Keratinocyte (primary cell): ENCODE measurements at places on chromosomes 2 and 18.

GRCh38 chr2:240162032-240162431 is 21.6 kb upstream of the OTOS start:
- no peak for DNase-seq

- no peak for DNase-seq
These were observed 77.4 kb downstream of the CTAGE1 start for GRCh38 chr18:22340331-22340730.

- no peak for DNase-seq
These were observed 155.8 kb upstream of the KLF7 start for GRCh38 chr2:207321514-207321913.

DNA sequence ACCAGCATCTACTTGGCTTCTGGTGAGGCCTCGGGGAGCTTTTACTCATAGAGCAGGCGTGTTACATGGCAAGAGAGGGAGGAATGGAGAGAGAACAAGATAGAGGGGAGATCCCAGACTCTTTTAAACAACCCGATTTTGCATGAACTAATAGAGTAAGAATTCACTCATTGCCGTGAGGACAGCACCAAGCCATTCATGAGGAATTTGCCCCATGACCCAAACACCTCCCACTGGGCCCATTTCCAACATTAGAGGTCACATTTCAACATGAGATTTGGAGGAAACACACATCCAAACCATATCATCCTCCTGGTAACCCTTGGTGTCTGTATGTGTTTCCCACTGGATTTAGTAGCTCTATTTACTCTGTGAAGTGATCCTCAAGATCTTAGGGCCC is 249.9 kb upstream of the SP5 start:
- no peak for DNase-seq
